ENCODE measurements at places on chromosomes 7 and 10. TPM values are rescaled to one million over a fixed set of nuclear protein-coding genes. Genes with fewer than 3 reads are reported as not detected.

The CCL26 gene
- not detected for total RNA-seq

DNA sequence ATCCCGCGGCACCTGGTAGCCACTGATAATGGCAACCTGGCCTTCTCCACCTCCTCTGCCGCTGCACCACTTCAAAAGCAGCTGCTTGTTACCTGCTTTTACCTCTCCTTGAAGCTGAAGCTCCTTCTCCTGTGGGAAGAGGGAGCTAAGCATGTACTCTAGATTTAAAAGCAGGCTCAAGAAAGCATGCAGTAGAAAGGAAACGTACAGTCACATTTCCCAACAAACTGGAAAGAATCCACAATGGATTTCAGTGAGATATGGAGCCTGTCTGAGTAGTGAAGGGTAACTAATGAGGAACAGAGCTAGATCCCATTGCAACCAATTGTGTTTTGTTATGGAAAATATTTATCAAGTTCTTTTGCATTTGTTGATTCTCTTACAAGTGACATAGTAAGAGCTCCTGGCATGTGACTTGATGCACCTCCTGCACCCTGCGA lies 457.4 kb upstream of the GALNT17 start:
- no peaks in the 10 kb centered on the region for H3K36me3 ChIP-seq
- H3K27ac ChIP-seq, result no peak overlapping the region
- peaks cover 17% of the 10 kb centered on the region for H3K4me1 ChIP-seq
- no peak overlapping the region for H3K4me3 ChIP-seq

GRCh38 chr10:18607503-18608378 lies 43.6 kb downstream of the NSUN6 start:
- peaks cover 2% of the 10 kb centered on the region for H3K4me1 ChIP-seq
- peak; percentile 26 for DNase-seq
- H3K27ac ChIP-seq, result no peak overlapping the region
- H3K36me3 ChIP-seq, result no peaks in the 10 kb centered on the region

DNA sequence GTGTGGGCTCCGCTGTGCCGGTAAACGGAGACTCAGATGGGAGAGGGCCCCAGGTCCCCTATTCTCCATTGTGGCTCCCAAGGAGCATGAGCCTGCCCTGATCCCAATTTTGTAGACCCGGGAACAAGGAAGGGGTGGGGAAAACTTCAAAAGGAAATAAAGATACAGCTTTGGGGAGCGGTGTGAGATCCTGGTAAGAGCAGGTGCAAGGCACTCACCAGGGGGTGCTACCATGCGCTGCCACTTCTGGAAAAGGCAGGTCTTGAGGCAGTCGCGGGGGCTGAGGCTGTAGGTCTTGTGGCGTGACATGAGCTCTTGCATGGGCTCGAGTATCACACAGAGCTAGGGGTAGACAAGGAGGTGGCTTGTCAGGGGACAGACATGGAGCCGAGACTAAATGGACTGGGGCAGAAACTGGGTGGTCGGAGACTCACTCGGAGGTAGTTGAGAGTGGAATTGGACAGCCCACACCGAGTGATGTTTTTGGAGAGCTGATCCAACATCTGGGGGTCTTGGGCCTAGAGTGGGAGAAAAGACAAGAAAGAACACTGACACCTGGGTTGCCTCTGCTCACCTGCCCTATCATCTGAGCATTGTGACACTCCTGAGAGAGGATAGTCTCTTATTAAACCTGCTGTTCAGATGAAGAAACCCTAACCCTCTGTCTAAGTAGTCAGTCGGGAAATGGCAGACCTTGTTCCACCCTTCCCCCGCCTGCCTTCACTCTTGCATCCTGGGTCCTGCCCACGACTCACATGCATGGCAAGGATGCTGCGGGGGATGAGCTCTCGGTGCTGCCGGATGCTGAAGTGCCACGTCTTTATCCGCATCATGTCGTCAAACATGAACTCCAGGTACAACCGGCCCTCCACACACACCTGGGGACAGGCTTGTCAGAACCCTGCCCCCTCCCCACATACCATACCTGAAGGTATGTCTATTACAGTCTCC lies 10.7 kb downstream of the LDB1 start:
- H3K27ac ChIP-seq, result peak overlapping the region; percentile 38
- peaks cover 14% of the 10 kb centered on the region for H3K27me3 ChIP-seq
- peaks cover 6% of the 10 kb centered on the region for H3K36me3 ChIP-seq

GRCh38 chr10:4141471-4141870 lies 356.5 kb upstream of the KLF6 start:
- peaks cover 3% of the 10 kb centered on the region for H3K27me3 ChIP-seq
- no peak overlapping the region for H3K4me3 ChIP-seq
- no peak overlapping the region for H3K27ac ChIP-seq
- DNase-seq, result no peak
- H3K4me1 ChIP-seq, result peaks cover 4% of the 10 kb centered on the region

The RADIL gene
- total RNA-seq, result 31.3 TPM

DNA sequence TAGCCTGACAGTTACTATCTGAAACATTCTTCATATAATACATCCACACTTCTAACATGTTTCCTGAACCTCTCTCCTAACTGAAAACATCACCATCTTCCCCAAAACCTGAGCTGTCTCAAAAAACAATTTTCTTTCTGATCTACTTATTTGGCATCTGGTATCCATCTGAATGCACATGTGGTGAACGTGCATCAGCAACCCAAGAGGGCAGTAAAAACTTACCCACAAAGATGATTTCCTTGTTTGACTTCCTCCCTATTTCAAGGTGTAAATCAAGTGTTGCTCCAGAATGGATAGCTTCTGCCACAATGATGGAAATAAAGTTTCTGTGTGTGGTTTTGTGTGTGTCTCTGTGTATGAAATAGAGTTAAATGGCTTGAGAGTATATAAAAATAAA lies 500.4 kb downstream of the MAGI2 start:
- H3K36me3 ChIP-seq, result no peaks in the 10 kb centered on the region
- peaks cover 12% of the 10 kb centered on the region for H3K4me1 ChIP-seq
- no peaks in the 10 kb centered on the region for H3K27me3 ChIP-seq
- H3K4me3 ChIP-seq, result no peak overlapping the region
- no peak for DNase-seq

DNA sequence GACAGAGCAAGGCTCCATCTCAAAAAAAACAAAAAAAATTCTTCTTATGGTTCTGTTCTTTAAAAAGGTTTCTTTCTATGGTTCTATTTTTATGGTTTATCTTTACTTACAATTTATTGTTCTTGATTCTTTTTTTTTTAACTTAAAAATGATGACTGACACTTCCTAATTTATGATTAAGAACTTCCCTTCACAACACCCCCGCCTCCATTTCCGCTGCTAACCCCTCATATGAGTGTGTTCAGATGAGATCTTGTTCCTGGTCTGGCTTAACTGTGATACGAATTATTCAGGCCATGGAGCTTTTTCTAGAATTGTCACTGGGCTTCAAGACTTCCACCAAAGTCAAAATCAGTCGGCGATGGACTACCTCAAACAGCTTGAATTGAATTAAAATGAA lies 33.9 kb downstream of the PTER start:
- no peaks in the 10 kb centered on the region for H3K27me3 ChIP-seq
- no peak overlapping the region for H3K4me3 ChIP-seq
- H3K36me3 ChIP-seq, result no peaks in the 10 kb centered on the region
- no peak for DNase-seq

- DNase-seq, result no peak
- no peak overlapping the region for H3K4me3 ChIP-seq
- H3K4me1 ChIP-seq, result peaks cover 17% of the 10 kb centered on the region
Measured at GRCh38 chr10:84845628-84846261, 517.4 kb downstream of the CCSER2 start.

The CLRN3 gene
- not detected for total RNA-seq

GRCh38 chr10:16776896-16777295 lies 40.3 kb downstream of the RSU1 start:
- no peaks in the 10 kb centered on the region for H3K36me3 ChIP-seq
- DNase-seq, result no peak
- no peak overlapping the region for H3K4me3 ChIP-seq
- peaks cover 17% of the 10 kb centered on the region for H3K4me1 ChIP-seq

The SPDYE6 gene
- total RNA-seq, result not detected

Measured in glutamatergic neuron (in vitro differentiated cells).